ENCODE measurements at places on chromosomes 1 and 21.

DNA sequence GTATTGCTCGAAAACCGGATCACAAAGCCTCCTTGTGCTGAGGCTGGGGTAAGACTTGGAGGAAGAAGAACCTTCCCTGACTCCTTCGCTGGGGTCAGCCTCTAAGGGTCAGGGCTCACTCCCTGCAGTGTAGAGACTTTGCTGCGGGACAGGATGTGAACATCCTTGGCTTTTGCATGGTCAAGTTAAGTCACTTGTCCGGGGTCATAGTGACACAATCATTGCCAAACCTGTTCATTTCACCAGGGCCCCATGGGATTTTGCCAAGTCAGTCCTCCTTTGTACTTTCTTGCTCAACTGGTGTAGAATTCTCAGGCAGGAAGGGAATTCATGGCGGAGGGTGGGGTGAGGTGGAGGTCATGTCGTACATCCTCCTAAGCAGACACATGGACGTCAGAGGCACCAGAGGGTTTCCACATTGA is 24.7 kb upstream of the IL10 start:
- DNase-seq, result no peak

DNA sequence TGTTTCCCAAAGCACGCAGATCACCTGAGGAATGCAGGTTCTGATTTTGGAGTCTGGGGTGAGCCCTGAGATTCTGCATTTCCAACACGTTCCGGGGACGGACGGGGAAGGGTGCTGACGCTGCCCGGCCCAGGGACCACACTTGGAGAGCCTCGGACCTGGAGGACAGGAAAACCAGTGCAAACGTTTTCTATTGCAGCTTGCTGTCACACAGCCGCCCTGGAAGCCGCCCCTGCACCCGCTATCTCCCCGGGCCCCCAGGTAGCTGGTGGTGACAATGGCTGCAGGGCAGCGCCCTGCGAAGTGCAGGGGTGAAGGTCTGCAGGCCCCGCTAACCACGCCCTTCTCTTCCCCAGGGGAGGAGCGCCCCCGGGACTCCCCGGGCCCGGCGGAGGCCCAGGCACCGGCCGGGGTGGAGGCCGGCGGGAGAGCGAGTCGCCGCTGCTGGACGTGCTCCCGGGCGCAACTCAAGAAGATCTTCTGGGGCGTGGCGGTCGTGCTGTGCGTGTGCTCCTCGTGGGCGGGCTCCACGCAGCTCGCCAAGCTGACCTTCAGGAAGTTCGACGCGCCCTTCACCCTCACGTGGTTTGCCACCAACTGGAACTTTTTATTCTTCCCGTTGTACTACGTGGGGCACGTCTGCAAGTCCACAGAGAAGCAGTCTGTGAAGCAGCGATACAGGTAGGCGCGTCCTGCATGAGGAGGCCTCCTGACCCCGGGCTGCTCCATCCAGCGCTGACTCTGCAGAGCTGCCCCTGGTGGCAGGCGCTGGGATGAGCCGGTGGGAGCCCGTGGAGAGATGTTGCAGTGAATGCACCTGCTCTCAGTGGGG is 142.0 kb upstream of the COA6 start:
- no peak for DNase-seq

GRCh38 chr21:19343711-19344110 is 940.1 kb upstream of the TMPRSS15 start:
- DNase-seq, result no peak

DNA sequence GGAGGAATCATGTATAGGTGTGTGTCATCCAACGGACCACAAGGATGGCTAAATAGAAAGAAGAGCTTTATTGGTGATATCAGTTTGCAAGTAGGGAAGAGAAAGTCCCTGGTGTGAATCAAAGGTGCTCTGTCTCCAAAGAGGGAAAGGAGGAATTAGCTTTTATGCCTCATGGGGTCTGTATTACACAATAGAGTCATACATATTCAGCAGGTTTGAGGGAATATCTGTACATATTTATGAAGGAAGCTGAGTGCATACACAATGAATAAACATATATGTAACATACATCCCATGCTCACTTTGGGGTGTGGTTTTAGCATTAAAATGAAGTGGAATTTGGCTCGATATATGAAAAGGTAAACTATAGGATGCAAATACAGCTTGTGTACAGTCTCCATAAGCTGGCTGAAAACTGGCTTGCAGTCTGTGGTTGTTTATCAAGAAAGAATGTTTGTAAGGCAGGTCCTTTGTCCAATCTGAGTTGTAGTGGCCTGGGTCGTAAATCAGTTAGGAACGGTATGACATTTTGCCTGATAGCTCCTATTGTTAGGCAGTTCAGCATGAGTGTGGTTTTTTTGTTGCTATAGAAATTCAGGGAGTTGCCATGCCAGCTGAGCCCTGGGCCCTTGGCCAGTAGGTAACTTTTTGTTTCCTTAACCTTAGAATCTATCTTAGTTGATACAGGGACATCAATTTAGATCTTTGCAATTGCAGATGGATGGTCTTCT is 198.0 kb upstream of the ZP4 start:
- no peak for DNase-seq

DNA sequence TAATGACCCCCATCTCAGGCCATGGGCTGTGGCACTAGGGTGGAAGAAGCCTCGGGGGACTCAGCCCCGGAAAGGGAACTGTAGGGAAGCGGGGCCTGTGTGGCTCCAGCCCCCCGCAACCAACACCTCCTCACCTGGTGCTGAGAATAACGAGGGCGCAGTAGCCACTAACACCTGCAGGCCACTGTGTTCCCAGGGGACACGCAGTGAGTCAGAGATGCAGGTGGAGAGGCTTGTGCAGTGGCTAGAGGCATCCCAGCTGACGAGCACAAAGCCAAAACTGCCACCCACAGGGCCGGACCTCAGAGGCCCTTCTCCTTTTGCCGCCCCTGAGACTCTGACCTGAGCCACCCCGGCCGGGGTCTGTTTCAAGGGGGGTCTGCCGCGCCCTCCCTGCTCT is 33.5 kb upstream of the CCDC27 start:
- no peak for DNase-seq
